Epithelial cell of proximal tubule (primary cell): ENCODE measurements at places on chromosomes 16 and 17. TPM values are rescaled to one million over a fixed set of nuclear protein-coding genes. Genes with fewer than 3 reads are reported as not detected.

DNA sequence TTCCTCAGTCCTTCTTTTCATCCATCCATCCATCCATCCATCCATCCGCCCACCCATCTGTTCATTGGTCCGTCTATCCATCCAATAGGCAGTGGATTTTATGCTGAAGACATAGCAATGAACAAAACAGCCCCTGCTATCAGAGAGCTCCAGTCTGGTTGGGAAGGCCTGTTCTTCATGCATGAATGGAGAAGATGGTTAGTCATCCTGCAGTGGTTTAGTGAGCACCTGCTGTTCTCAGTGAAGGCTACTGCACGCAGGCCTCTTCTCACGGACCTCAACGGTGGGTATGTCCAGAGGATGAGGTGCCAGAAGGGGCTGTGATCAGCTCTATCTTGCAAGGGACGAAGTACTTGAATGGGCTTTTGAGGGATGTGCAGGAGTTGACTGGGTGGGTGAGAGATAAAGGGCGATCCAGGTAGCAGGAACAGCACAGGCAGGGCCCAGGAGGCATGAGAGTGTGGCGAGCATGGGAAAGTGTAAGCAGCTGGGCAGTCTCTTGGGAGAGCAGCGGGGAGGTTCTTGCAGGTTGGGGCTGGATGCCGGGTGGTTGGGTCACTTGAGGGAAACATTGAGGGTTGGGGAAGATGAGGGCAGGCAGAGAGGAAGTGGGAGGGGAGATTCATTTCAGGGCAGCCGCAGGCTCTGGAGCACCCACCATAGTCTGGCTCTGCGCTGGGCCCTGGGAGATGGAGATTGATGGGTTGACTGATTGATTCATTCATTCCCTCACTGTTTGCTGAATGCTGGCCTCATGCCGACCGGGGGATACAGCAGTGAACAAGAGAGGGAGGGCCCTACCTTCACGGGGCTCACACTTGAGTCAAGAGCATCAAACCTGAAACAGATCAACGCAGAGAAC, 115.0 kb upstream of the CIBAR2 start:
- no peak for DNase-seq

DNA sequence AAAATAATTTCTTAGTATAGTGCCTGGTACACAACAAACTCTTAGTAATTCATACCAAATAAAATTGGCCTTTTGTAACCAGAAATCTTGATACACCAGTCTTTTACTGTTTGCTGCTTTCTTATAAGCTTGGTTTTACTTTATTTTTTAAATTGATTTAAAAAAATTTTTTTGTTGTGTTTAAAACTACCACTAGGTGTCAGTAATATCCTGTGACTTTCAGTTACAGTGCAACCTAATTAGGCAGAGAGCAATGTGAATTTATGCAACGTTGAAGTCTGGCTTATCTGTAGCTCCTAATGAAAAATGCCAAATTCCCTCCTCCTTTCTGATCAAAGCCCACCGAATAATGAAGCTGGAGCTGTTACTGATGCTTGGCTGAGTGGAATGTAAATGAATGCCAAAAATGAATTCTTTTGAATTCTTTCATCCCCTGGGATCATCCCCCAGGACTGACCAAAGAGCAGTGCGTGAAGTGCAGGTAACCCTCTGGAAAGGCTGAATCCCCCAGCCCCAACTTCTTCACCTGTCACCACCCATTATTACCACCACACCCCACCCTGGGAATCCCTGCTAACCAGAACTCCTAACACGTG, 3.8 kb downstream of the ERCC4 start:
- no peak for DNase-seq

DNA sequence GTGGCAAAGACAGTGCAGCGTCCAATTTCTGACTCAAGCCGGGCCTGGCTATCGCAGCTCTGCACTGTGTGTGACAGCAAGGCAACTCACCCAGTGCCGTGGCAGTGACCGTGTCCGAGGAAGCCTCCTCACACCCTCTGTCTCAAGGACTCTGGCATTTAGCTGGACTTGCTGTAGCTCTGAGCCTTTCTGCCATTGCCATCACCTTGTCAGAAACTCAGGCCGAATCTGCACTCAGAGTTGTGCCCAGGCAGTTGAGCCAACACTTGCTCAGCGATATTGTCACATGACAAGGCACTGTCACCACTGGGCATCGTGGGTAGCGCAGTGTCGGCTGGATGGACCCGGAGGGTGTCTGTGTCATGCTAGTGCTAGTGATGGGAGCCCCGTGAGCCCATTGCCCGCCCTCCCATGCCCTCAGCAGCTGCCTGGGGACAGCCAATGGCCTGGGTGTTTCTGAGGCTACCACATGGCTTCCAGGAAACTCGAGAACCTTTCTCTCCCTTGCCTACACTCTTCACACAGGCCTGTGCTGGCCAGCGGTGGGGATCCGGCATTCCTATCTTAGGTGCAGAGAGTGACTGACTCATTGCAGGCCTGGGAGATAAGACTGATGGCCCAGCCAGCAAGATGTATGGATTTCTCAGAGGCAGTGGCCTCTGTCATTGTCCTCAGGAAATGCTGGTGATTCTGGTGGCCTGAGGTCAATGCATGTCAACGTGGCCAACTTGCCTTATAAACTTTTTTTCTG, 22.1 kb upstream of the STH start:
- no peak for DNase-seq

Gene CACNG3
- total RNA-seq, result not detected in 2 replicates

DNA sequence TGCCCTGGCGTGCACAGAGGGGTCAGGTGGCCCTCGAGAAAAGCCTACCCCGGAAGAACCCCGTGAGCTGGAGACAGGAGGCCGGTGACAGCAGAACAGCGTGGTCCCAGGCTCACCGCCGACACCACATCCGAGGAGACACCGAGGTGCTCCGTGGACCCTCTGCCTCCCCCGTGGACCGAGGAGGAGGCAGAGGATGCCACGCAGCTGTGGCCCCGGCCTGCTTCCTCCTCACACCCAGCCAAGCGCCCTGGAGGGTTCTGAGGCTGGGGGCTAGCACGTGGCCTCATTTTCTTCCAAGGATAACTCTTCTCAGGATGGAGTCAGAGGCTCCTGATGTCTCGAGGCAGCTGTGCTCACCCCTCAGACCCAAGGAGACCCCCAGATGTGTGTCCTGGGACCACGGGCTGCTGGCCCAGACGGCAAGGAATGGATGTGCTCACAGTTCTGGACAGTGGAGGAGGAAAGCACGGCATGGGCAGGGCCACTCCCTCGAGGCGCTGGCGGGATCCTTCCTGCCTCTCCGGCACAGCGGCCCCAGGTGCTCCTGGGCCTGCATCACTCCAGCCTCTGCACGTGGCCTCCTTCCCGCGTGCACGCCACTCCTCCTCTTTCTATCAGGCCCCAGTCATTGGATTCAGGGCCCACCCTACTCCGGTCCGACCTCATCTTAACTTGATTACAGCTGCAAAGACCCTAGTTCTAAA, 4.4 kb upstream of the PVALEF start:
- no peak for DNase-seq
